Foreskin fibroblast (primary cell): ENCODE measurements at places on chromosomes 1 and 21.

DNA sequence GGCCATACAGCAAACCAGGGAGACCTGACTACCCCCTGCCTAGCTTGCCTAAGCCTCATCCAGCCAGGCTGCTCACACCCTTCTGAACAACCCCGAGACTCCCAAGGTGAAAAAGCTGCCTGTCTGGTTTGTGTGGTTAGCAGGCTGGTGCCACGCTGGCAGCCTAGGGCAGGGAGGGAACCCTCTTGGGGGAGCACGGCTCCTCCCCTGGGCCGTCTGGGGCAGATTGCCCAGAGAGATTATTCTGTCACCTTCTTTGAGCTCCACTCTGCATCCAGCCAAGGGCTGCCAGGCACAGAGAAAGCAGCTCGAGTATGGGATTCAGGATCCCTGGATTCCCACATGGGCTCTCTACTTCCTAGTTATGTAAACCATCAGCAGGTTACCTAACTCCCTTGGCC lies 27.5 kb upstream of the TCEA3 start:
- no peak for DNase-seq

- DNase-seq: no peak
Observed at GRCh38 chr1:3627515-3628253, 2.9 kb downstream of the TPRG1L start.

- DNase-seq: peak; percentile 8
Observed at GRCh38 chr1:93079685-93080141, 630 bp downstream of the MTF2 start.

DNA sequence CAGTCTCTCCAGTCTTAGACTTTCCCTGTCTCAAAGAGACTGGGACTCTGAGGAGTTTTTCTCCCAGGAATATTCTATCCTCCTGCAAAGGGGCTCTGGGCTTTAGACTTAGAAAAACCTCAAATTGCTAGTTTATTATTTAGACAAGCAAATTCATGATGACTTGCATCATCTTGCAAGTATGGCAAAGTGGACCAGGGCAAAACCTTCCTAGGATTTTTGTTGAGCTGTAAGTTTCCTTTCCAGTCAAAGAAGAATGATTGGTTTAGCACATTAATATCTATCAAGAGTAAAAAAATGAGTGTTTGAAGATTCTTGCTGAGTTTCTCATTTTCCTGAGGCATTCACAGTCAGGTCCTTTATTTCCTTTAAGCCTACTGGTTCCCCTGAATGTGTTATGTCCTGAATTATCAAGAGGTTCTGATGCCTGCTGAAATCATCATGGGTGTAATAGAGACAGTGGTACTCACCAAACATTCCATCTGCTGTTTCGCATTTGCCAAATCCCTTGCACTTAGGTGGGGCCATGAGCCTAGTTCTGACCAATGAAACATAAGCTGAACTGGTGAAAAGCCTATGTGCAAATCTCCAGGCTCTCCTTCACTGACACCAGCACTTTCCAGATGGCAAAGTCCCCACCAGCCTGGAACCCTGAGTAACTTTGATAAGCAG lies 25.2 kb upstream of the SPAG17 start:
- no peak for DNase-seq

- no peak for DNase-seq
Observed at GRCh38 chr1:67273591-67273990, 34.1 kb upstream of the IL12RB2 start.

DNA sequence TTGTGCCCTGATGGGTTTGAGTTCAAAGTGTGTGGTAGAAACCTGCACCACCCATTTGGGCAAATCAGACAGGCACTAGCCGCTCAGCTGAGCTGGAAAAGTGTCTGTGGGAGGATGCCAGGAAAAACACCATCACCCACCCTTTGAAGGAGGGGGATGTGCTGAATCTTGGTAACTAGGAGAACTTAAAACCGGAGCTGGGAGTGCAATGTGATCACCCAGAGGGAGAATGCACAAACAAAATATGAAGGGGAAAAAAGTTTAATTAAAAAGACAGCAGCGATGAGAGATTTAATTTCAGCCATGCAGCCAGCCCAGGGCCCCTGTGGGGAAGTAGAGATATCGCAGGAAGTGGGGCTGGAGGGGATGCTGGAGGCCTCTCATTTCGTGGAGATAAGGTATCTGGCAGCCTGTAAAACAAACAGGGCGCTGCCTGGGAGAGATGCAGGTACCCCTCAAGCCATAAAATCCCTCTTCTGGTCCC lies 86.8 kb upstream of the BCAR3 start:
- no peak for DNase-seq

DNA sequence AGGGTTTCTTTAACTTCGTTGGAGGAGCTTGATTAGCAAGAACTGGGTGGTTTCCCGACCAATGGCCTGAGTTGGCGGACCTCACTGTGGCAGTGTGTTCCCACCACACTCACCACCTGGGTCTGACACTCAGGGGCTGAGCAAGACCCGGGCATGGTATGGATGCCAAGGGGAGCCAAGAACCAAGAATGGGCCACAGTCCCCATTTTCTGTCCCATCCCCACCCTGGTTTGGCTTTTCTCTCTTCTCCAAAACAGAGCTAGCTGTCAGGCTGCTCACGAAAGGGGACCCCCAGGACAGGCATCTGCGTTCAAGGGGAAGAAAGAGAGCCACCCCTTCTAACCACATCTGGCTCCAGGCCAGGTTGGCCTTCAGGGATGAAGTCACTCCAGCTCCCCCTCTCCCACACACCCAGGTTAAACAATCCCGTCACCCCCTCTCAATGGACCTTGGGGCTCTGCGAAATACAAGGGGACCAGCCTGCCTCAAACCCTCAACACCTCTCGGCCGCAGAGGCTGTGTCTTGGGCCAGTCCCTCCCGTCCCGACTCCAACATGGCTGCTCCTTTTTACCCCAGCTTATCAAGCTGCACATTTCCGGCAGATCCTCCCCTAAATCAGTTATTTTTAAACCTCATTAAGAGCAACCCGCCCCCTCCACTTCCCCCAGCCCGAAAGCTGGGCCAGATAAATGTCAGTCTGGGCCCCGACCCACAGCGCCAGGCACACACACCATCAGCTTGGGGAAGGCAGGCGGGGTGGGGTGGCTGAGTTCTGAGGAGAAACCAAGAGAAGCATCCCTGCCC lies 3.4 kb downstream of the TAGLN2 start:
- no peak for DNase-seq

- DNase-seq: no peak
Observed at GRCh38 chr1:41362749-41363590, 1.7 kb downstream of the FOXO6 start.

- DNase-seq: peak; percentile 29
Observed at GRCh38 chr1:20100632-20101355, 18.5 kb downstream of the PLA2G2D start.

- DNase-seq: no peak
Observed at GRCh38 chr1:37948166-37948565, 1.3 kb upstream of the INPP5B start.

- no peak for DNase-seq
Observed at GRCh38 chr1:59755069-59755685, 59.6 kb upstream of the HOOK1 start.

DNA sequence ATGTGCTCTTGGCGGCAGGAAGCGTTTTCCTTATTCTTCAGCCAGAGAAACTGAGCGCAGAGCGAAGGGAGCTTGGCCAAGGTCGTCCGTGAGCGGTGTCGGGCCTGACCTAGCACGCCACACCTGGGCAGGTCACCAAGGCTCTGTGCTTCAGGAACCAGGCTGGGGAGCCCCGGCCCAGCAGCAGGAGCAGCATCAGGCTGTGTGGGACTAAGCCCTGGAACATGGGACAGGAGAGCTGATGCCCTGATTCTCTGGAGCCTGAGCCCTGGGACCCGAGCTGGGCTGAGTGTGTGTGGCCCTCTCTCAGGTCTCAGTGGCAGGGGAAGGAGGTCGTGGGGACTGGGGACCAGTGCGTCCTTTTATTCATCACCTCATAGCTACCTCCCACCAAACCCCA lies 65.2 kb upstream of the ABCG1 start:
- DNase-seq: no peak

DNA sequence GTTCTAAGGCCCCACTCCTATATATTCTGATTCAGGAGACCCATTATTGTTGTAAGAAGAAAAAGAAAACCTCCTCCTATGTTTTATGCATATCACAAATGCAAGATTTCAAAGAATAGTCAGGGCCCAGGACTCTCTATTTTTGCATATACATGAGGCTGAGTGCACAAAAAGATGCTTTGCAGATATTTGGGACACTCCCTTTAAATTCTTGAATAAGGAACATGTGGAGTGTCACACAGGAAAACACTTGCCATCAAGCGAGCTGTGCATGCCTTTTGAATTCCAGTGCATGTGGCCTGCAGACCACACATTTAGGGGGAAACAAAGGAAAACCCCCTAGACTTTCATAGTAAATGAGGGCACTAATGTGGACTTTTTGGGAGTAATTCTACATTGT lies 5.6 kb downstream of the MAP3K7CL start:
- DNase-seq: no peak
